ENCODE measurements at places on chromosomes 6 and 20. TPM values are rescaled to one million over a fixed set of nuclear protein-coding genes. Genes with fewer than 3 reads are reported as not detected.

TRAPPC3L gene
- total RNA-seq, result under 0.01 TPM

APOBEC2 gene
- not detected for total RNA-seq

ACTL10 gene
- total RNA-seq, result 2.0 TPM

CYP24A1 gene
- not detected for total RNA-seq

IL20RA gene
- 0.33 TPM for total RNA-seq

ARMH2 gene
- not detected for total RNA-seq

FNDC11 gene
- total RNA-seq, result 1.0 TPM

HSPA1L gene
- 3.1 TPM for total RNA-seq

ADGB gene
- total RNA-seq, result not detected

BPIFA3 gene
- not detected for total RNA-seq

VIP gene
- total RNA-seq, result not detected

HLA-DQA1 gene
- total RNA-seq, result not detected

CNR1 gene
- not detected for total RNA-seq

CFAP206 gene
- 0.26 TPM for total RNA-seq

ECT2L gene
- total RNA-seq, result 0.17 TPM

CD24 gene
- 0.26 TPM for total RNA-seq

TRDN gene
- total RNA-seq, result not detected

EPPIN gene
- not detected for total RNA-seq

C20orf144 gene
- total RNA-seq, result under 0.01 TPM

ZSWIM1 gene
- 4.5 TPM for total RNA-seq

GLP1R gene
- total RNA-seq, result not detected

TCF15 gene
- not detected for total RNA-seq

FILIP1 gene
- total RNA-seq, result 0.33 TPM

GTSF1L gene
- total RNA-seq, result not detected

CLIC5 gene
- not detected for total RNA-seq

TCF21 gene
- total RNA-seq, result 8.2 TPM

CST2 gene
- total RNA-seq, result not detected

PBOV1 gene
- total RNA-seq, result not detected

DDX43 gene
- total RNA-seq, result 3.1 TPM

GDAP1L1 gene
- total RNA-seq, result not detected

FAXC gene
- total RNA-seq, result 0.51 TPM

GSTA2 gene
- total RNA-seq, result not detected

MYLK2 gene
- total RNA-seq, result not detected
